ENCODE measurements at places on chromosomes 5 and 9.
A peak's percentile ranks its signal among the peaks of the same experiment; 100 is the strongest.

GRCh38 chr9:38117651-38118050, 48.6 kb upstream of the SHB start:
- peak; percentile 32 for DNase-seq

GRCh38 chr9:6489099-6489498, 76.1 kb downstream of the UHRF2 start:
- DNase-seq, result no peak

DNA sequence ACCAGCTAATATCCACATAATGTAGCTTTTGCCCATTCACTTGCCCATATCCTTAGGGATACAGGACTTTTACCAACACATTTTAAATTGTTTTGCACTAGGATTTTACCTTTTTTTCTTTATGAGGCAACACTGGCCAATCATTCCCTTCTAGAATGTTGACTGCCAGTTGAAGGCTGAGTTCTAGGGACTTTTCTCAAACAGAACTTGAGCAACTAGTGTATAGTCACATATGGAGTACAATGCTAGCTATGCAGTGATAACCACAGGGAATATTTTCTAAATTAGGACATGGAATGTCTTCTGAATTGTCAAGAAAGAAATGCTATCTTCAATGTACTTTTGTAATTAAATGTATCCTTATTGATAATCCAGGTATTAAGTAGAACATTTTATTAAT, 133.6 kb downstream of the OXCT1 start:
- DNase-seq, result no peak

GRCh38 chr5:62621280-62621679, 42.7 kb downstream of the LRRC70 start:
- no peak for DNase-seq

Measured in thyroid gland (tissue), 4 donors.